ENCODE measurements at places on chromosomes 7 and 10. TPM values are rescaled to one million over a fixed set of nuclear protein-coding genes. Genes with fewer than 3 reads are reported as not detected.

Gene MCM10
- total RNA-seq: 31.3 TPM

Gene CCT6A
- total RNA-seq: 292 TPM

Gene GPNMB
- 1.6 TPM for total RNA-seq

Gene PRSS2
- not detected for total RNA-seq

Gene TUBAL3
- total RNA-seq: 0.07 TPM

Gene HTR5A
- total RNA-seq: not detected

Gene LEP
- total RNA-seq: not detected

Gene GPR22
- total RNA-seq: not detected

Data from HepG2 (cell line).